ENCODE measurements at places on chromosomes 3 and 15.

DNA sequence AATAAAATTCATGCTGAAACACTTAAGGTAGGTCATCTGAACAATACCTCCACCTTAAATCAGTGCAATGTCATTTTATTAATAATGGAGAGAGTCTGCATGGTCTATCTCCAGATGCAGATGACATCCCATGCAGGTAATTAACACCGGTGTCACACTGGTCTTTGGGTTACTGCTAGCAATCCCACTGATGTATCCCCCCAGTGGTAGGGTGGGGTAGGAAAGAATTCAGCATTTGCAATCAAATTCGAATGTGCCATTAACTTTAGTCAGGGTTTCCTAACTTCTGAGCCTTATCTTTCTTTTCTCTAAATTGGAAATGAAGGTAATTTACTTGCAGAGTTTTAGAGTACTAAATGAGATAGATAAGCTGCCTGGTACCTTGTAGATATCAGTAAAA is 44.4 kb downstream of the KIF15 start:
- no peak for DNase-seq

GRCh38 chr3:196947136-196947859 is 5.0 kb upstream of the NCBP2 start:
- no peak for DNase-seq

- DNase-seq: no peak
Observed at GRCh38 chr15:50275908-50276307, 10.4 kb upstream of the HDC start.

DNA sequence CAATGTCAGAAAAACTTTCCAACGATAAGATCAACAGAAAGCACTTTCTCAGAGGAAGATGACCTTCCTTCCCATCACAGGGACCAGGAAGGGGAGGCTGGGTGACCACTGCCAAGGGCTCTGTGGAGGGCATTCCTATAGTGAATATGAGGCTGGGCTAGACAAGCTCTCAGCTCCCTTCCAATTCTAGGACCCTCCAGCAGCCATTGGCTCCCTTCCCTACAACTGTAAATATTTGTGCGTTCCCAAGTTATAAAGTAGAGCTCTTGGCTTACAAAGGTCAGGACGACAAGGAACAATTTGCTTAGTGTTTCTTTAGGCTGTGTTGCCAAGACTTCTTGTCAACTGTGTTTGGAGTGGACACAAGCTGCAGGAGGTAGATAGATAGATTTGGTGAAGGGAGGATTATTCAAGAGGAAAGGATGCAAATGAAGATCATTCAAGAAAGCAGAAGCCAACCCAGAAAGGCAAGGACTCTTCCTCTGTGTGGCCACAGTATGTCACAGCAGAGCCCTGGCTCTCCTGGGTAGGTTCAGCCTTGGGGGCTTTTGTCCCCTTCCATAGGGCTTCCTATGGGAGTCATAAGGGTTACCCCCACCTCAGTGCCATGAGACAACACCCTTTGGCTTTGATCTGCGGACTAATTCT is 223.6 kb upstream of the TLE3 start:
- DNase-seq: no peak

GRCh38 chr3:12300137-12300536 is 11.3 kb downstream of the PPARG start:
- DNase-seq: no peak

- no peak for DNase-seq
Observed at GRCh38 chr3:186002884-186003472, 65.2 kb upstream of the TRA2B start.

DNA sequence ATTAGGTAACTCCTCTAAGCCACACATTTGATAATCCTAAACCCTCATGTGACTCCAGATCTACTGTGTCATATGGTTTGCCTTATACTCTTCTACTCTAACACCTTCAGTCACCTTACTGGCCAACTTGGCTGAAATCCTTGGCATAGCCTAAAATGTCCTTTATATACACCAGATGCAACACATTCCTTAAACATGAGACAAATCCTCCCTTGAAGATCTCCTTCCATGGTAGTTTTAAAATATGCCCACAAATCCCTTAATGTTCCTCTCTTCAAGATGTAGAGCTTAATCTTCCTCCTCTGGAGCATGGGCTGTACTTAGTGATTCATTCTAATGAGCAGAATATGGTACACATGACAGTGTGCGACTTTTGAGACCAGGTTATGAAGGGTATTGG is 238.9 kb downstream of the SUCLG2 start:
- DNase-seq: no peak

- no peak for DNase-seq
Observed at GRCh38 chr15:40906991-40907802, 12.9 kb downstream of the VPS18 start.

Measured in stimulated activated CD8-positive, alpha-beta memory T cell treated with anti-CD3 and anti-CD28 coated beads, Interleukin-7, amount 100 ng/mL, for 24 hours (primary cell).